Hematopoietic multipotent progenitor cell (in vitro differentiated cells): ENCODE measurements at places on chromosomes 3 and 15. TPM values are rescaled to one million over a fixed set of nuclear protein-coding genes. Genes with fewer than 3 reads are reported as not detected.

Gene CEP19
- 3.0 TPM for total RNA-seq

Gene FEZF2
- total RNA-seq, result not detected

Gene CLEC3B
- total RNA-seq, result 12.9 TPM

Gene ZNF774
- total RNA-seq, result 0.27 TPM

Gene DNAH1
- 47.1 TPM for total RNA-seq

Gene SERPINI2
- 1.6 TPM for total RNA-seq

Gene PARP9
- 23.2 TPM for total RNA-seq

Gene PML
- 134 TPM for total RNA-seq

Gene GOLGA6L4
- total RNA-seq, result 1.9 TPM

Gene KNG1
- not detected for total RNA-seq

Gene KLF15
- total RNA-seq, result under 0.01 TPM

Gene INSYN1
- total RNA-seq, result not detected

Gene MKRN3
- total RNA-seq, result 1.3 TPM

Gene CFAP100
- not detected for total RNA-seq

Gene SCN11A
- total RNA-seq, result under 0.01 TPM

Gene CCR9
- total RNA-seq, result 1.9 TPM

Gene MOBP
- total RNA-seq, result under 0.01 TPM

Gene TRIM42
- not detected for total RNA-seq

Gene ALPK3
- 0.81 TPM for total RNA-seq

Gene LSMEM2
- total RNA-seq, result not detected

Gene TIMP4
- not detected for total RNA-seq

Gene PRTG
- total RNA-seq, result 0.27 TPM

Gene NME9
- 1.1 TPM for total RNA-seq

Gene FBN1
- 30.4 TPM for total RNA-seq

Gene CRBN
- 107 TPM for total RNA-seq

Gene SPTBN5
- total RNA-seq, result under 0.01 TPM

Gene PLSCR2
- total RNA-seq, result not detected

Gene TICRR
- 1.6 TPM for total RNA-seq

Gene CATSPER2
- total RNA-seq, result 3.2 TPM

Gene GPR87
- total RNA-seq, result not detected
